ENCODE measurements at places on chromosomes 11 and 22.

DNA sequence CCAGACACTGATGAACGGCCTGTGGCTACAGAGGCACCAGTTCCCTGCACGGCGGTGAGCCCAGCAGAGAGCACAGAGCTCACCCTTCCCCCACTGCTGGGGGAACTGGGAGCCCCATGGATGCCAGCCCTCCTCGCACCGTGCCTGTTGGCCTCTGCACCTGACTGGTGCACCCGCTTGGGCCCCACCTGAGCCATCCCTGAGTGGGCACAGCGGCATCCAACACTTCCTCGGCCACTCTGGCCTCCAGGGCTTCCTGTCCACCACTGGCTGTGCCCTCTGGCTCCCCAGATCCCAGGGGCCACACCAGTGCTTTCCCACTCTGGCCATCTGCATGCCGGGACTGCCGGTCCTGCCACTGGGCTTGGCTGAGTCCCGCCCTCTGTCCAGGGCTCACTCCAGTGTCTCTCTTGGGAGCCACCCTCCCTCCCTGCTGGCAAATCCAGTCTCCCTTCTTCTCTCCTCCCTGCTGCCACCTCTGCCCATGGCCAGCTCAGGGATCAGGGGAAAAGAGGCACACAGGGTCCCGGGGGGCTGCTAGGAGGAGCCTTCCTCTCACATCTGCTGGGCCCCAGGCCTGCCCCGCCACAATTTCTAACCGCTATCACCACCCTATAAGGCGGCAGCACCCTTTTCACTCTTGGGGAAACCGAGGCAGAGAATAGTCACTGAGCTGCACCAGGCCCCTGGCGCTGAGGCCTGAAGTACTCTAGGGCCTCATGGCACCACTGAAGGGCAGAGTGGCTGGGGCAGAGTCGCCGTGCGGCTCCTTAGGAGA is 33.0 kb downstream of the GNB1L start:
- no peak for DNase-seq

DNA sequence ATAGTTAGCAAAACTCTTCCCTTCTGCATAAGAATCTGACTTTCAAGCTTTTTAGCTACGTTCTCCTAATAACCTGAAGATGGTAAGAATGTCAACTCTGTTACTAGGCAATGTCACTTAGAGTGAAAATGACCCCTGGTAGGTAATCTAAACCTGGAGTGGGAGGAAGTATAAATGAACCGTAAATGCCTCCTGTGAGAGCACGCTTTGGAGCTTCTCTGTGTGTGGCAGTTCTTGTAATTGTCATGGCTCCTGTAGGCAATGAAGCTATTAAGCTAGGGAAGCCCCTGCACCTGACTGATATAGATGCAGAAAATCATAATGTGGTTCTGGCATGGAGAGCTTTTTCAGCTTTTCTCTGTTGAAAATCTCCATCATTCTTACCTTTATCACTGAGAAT is 29.4 kb downstream of the CALCA start:
- no peak for DNase-seq

DNA sequence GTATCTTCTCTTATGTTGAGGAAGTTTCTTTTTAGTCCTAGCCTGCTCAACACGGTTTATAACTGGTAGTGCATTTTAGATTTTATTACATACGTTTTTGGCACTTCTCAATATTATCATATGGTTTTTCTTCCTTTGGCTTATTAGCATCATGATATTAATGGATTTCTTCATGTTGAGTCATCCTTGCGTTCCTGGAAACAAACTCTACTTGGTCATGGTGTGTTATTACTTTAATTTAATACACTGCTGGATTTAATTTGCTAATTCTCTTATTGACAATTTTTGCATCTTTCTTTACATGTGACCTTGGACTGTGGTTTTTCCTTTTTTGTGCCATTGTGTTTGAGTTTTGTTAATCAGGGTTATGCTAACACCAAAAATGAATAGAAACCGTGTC is 20.5 kb downstream of the IGF2 start:
- DNase-seq = no peak

- peak; percentile 44 for DNase-seq
Observed at GRCh38 chr22:26367402-26368245, 61.4 kb upstream of the ASPHD2 start.

Measured in stimulated activated CD8-positive, alpha-beta memory T cell treated with anti-CD3 and anti-CD28 coated beads, Interleukin-2, amount 100 ng/mL, for 48 hours (primary cell).